Hepatocyte (in vitro differentiated cells): ENCODE measurements at places on chromosomes 6 and 20. TPM values are rescaled to one million over a fixed set of nuclear protein-coding genes. Genes with fewer than 3 reads are reported as not detected.
A peak's percentile ranks its signal among the peaks of the same experiment; 100 is the strongest.

DNA sequence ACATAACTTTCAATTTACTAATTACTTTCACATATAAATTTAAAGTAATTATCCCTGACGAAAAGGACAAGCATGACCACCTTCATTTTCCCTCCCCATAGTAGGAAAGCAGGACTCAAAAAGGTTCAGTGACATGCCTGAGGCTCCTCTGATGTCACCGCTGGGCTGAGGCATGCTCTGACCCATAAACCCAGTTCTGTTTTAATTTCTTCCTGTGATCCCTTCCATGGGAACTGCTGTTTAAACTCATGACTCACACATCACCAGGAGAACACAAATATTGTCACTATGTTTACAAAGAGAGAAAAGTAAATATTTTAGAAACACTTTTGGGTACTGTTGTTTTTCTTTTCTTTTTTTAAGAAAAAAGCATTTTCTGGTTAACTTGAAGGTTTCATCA lies 38.0 kb upstream of the NR2E1 start:
- peak; percentile 71 for DNase-seq

GRCh38 chr20:33124261-33124660 lies 43.7 kb upstream of the BPIFA2 start:
- DNase-seq, result no peak

DNA sequence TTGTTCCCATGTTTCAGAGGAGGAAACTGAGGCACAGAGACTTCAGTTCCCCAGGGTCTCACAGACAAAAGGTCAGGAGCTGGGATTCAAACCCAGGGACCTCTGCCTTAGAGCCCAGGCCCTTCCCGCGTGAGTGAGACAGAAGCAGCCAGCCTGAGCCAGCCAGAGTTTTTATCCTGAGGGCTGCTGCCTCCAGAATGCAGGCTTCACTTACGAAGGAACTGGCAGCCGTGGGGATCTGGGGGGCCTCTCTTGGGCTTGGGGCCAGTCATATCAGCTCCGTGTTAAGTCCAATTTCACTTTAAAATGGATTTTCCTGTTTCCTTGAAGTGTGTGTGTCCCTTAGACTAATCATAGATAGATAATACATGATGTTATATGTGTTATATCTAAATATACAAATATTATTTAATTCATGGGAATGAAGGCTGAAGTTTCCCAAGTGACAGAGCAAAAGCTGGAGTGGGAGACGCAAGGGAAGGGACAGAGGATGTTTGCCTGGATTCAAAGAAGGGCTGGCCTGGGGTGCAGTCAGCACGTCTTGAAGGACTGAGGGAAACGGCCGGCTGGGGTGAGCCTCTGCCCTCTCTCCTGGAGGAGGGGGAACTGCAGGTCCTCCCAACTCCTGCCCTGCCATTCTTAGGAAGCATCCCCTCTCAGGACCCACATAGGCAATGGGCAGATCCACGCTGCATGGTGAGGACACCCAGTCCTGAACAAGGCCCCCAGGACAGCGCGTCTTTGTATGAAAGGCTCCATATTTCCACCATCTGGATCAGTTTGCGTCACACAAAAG lies 320.1 kb downstream of the CDH4 start:
- DNase-seq, result no peak

- no peak for DNase-seq
These were observed 803 bp upstream of the SRXN1 start for GRCh38 chr20:653590-654416.

- DNase-seq, result no peak
These were observed 60.1 kb upstream of the MLN start for GRCh38 chr6:33863723-33864440.

PSORS1C2 gene
- total RNA-seq, result not detected in 2 replicates
